ENCODE measurements at places on chromosomes 2 and 18.

DNA sequence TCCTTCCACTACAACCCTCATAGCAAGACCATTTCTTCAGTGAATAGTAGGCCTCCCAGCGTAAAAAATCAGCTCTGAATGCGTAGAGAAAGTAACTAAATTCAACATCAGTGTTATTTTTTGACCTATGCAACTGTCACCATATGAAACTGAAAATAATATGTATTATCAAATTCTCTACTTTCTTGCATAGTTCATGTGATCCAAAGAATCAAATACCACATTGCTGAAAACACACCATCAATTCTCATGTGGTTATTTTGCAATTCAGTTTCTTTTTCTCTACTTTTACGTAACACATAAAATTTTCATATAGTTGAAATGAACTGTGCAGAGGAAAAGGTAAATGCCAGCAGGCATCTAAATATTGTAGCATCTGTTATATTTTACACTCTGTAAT is 208.5 kb upstream of the SPOPL start:
- DNase-seq = no peak

DNA sequence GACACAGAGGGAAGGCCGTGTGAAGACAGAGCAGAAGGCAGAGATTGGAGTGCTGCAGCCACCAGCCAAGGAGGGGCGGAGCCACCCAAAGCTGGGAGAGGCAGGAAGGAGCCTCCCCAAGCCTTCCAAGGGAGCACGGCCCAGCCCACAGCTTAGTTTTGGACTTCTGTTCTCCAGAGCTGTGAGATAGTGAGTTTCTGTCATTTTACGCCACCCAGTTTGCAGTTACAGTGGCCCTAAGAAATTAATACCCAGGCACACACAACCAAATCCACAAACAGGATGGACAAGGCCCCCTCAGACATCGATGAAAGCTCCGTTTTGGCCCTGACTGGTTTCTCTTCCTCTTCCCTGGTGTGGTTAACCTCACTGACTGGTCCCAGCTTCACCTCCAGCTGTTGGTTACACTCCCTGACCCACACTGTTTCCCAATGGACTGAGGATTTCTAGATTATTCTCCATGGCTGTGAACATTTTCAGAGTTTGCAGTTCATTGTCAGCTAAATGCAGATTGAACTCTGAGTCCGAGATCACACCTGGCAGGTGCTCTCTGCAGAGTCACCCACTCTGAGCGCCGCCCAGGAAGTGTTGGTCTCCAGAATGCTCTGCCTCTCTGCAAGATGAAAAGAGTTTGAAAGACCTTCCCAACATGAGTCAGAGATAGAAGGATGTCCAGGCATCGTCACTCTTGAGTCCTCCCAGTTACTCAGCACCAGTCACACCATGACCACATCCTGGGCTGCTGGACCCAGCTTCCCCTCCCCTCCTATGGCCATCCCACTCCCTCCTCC is 100.2 kb downstream of the TWIST2 start:
- peak; percentile 90 for DNase-seq

- no peak for DNase-seq
Observed at GRCh38 chr2:233076749-233077148, 16.6 kb downstream of the INPP5D start.

DNA sequence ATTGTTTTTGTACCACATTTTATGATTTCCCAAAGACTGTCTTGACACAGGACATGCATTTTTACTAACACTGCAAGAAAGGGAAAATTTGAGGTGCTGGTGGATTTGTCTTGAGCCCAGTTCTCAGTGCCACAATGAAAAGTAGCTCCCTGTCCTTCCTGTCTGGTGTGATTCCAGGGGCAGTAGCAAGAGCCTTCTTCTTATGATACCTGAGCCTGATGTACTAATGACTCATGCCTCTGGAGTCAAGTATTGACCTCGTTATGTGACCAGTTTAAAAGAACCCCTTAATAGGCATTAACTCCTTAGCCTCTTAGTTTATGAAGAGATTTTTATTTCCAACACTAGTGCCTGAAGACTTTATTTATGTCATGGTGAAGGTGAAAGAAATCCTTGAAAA is 728.6 kb downstream of the SLC4A3 start:
- no peak for DNase-seq

GRCh38 chr2:19682493-19682892 is 219.3 kb downstream of the TTC32 start:
- peak; percentile 22 for DNase-seq

GRCh38 chr2:98348066-98348561 is 1.9 kb downstream of the CNGA3 start:
- no peak for DNase-seq

DNA sequence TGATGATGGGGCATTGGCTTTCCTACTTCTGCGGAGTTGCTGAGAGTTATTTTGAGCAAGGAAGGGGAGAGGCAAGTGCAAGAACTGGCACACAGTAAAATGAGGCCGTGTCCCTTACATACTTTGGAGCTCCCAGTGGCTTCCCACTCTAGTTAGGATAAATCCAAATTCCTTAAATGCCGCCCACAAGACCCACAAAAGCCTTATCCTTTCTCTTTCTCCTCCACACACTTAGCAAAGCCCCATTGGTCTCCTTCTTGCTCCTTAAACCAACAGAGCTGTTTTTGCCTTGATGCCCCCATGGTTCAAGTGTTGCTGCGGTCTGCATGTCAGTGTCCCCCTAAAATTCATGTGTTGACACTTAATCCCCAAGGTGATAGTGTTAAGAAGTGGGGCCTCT is 24.3 kb downstream of the TMEM247 start:
- no peak for DNase-seq

GRCh38 chr18:59733421-59733820 is 36.2 kb upstream of the CCBE1 start:
- no peak for DNase-seq

DNA sequence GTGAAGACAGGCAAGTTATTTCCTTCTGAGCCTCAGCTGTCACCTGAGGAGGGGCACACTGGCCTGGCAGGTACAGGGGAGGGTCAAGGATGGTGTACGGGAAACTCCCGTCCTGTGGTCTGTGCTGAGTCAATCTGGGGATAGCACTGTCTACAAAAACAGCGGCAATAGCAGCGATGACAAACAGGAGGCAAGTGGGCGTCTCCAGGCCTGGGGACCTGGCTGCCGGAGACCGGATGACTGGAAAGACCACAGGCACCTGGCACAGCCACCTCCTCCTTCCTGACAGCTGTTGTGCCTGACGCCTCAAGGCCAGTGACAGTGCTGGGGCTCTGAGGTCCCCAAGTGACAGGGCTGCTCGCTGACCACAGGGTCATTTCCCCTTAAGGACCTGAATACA is 202.1 kb upstream of the HS6ST1 start:
- no peak for DNase-seq

DNA sequence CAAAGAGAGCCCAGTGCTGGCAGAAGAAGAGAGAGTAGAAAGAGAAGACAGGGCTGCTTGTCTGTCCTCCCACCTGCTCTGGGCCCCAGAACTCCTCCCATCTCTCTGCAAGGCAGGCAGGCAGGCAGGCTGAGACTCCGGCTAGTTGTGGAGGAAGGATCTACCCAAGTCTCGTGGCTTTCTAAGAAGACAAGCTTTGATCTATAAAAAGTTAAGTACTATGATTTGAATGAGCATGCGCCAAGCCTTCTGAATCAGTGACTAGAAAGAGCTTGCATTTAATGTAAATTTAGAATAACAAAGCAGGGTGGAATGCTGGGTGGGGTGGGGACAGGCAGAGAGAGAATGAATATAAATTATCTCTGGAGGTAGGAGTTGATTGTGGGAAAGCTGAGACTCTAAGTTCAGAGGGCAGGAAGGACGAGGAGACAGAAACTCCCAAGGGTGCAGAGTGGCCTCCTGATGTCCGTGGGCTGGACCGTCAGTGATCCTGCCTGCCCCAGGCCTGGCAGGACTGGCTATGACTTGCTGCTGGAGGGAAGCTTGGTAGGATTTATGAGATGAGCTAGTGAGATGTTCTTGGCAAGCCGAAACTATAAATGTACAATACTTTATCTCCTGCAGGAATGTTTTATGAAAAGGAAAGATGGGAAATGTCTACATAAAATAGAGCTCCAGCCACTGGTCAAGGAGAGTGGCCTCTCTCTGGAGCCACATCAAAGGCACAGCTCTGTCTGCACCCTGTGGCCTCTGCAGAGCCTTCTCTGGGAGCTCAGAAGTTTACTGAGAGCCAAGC is 447.5 kb downstream of the TNS1 start:
- DNase-seq = no peak

DNA sequence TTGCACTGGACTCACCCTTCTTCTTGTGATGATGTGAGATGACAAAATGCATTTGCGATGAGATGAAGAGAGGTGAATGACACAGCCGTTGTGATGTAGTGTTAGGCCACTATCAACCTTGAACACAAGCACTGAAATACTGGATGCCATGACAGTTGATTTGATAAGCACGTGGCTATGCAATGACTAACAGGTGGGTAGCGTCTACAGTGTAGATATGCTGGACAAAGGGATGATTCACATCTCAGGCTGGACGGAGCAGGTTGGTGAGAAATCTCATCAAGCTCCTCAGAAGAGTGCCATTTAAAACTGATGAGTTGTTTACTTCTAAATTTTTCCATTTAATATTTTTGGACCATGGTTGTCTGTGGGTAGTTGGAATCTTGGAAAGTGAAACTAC is 375.8 kb upstream of the LYPD1 start:
- DNase-seq = peak; percentile 28

- DNase-seq = peak; percentile 79
Observed at GRCh38 chr18:11887328-11888128, 20.6 kb downstream of the MPPE1 start.

DNA sequence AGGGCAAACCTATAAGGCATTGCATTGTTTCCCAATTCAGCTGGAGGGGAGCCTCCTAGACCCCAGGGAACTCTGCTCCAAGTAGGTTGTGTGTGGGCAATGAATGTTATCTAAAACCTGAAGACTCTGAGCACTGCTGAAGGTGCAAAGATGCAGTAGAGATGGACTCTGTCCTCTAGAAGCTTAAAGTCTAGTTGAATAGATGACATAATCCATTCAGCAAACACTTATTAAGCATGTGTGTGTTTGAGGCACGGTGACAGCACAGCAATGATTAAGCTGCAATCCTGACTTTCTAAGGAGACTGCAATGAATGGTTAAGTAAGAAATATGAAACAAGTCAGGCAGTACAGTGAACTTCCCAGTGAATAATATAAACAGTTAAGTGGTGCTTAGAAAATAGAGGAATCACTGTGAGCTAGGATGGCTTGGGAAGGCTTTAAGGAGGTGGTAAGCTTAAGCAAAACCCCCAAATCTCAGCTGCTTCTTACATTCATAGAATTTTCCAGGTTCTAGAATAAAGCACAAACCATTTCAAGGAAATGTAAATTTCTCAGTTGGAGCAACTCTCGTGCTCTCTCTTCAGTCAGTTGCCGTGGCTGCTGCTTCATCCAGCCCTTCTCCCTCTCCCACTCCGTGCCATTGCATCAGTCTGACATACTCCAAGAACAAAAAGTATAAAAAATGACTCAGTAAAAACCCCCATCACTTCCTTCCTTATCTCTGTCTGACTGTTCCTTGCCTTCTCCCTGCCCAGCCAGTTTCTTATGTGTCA is 19.1 kb downstream of the MXD1 start:
- peak; percentile 89 for DNase-seq

DNA sequence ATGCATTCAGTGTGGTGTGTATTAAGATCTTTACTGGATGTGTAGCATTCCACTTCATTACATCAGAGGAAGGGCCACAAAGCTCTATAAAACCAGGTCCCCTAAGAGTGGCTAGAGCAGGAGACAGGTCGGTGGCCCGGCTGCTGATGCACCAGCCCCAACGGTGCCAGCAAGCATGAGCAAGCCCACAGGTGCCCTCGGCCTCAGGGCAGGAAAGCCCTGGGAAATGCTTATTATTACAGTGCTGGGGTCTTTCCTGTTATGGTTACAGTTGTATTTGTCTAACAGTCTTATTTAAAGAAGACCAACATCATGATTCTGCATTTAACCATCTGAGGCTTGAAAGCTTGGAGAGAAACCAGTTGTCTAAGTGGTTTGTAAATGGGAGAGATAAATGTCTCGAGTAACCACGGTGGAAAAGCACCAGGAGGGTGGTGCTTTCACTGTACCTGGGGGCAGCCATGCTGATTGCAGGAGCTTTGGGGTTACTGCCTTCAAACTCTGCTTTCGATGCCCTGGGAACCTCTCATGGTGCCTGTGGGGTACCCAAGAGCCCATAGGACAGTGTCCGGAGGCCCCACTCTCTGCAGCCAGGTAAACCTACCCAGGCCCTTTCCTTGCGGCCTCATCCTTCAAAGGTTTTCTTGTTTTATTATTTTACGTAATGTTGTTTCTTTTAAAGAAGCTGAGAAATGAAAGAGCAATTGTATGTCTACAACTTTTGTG is 133.1 kb downstream of the SH3RF3 start:
- DNase-seq = no peak

DNA sequence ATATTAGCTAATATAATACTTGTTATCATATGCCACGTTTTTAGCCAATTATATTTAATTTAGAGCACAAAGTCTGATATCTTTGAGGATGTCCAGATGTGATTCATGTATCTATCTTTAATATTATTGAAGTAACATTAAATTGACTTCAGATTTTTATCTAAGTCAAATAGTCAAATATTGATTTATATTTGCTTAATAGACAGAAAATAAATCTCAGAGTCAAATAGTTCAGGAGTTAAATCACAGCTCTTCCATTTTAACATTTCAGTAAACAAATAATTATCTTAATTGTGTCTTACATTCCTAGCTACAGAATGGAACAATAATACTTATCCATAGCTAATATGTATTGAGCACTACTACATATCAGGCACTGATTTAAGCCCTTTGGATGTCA is 379.4 kb upstream of the UBE2E3 start:
- DNase-seq = no peak

DNA sequence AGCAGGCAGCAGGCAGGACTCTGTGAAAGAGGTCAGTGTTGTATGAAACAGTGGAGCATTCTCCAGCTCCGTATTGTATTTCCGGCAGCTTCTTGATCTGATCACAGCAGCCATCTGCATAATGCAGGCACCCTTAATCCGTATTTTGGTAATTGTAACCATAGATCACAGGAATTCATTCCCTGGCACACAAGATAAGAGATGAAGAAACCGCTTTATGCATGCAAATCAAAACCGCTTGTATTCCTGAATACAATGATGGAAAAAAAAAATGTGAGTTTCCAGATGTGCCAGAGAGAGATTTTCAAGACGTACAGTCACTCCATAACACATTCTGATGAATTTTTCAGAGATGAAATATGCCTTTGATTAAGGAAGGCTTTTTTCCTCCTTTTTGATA is 221.3 kb downstream of the ACKR3 start:
- no peak for DNase-seq

DNA sequence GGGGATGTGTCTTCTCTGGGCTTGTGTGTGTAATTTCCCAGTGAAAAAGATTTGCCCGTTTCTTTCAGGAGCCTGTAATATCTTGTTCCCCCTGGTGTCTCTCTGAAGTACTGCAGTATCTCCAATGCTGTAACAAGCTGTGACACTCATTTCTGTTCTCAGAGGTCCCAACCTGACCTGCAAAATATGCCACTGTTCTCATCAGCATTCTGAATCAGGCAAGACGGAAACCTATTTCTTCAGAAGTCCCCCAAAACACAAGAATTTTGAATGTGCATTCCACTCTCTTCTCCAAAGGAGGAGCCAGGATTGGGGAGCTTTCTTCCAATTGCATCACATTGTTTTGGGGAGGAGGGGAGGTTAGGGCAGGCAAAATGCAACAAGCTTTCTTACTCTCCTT is 77.0 kb upstream of the CNGA3 start:
- peak; percentile 22 for DNase-seq

- no peak for DNase-seq
Observed at GRCh38 chr18:9764011-9764481, 55.9 kb downstream of the RAB31 start.
